NCI-H2029 treated with DMSO at 0.1 percent for 48 hours (cell line): ENCODE measurements at places on chromosomes 5 and 9.
A peak's percentile ranks its signal among the peaks of the same experiment; 100 is the strongest.

- DNase-seq = no peak
Measured at GRCh38 chr5:135376961-135377624, 21.9 kb downstream of the MACROH2A1 start.

GRCh38 chr9:133609311-133610098 is at the start of gene FAM163B:
FAM163B (minus strand) TSS chr9:133609389; CDS start chr9:133580223, 29,166 bp downstream.
- DNase-seq = no peak

DNA sequence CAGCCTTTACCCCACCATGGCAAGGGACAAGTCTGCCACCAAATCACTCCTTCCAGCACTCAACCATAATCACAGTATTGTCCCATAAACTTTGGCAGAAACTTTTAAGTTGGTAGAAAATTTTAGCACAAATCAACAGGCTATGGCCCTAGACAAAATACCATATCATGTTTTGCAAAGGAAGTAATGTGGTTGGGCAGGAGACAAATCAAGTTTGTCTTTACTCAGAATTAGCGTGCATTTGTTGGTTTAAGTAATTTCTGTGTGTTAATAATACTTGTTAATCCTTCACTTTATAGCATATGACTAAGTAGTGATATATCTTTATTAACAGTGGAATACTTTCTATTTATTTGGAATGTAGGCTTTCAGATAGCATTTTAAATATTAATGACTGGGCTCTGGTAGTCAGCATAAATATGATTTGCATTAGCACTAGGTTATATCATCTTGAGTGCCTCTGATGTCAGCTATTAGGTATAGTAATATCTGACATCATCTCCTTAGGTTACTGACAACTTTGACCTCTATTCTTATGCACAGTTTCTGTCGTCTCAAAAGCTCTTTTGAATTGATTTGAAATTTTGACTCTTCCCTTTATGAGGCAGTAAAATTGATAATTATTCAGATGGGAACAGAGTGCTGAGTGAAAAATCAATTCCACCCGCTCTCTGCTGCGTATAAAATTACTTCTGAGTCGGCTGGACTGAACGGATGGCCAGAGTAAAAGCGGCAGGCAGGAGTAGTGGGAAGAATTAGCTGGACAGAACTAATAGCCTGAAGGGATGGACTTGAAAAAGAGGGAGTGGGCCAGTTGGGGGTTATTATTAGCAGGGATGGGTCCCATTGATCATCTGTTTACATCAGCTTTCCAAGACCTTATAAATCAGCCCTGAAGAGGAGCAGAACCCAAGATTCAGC is 40.1 kb upstream of the TLX3 start:
- DNase-seq = no peak

DNA sequence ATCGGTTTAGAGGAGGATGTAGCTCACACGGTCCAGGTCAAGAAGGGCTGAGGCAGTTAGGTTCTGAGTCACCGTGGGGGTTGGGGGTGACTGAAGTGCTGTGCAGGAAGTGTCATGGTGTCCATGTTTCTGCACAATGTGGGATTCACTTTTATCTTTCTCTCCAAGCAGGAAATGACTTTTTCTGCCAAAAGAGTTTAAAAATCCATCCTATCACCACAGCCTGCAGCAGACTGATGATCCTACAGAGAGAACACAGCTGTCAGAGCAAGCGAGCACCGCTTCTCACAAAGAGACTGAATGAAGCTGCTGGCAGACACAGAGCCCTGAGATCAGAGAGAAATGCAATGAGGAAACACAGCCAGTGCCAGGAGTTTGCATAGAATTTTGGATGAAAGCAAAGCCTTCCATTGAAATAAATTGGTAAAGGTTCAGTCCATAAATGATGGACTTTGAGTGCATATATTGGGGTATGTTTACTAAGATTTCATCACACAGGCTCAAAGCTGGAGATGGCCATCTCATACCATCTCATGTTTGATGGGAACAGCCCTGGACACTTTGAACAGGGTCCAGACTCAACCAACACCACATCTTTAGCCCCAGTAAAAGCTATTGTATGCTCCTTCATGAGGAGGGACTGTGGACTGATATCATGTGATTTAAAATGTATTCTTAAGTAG is 213.9 kb upstream of the FBXL7 start:
- no peak for DNase-seq

DNA sequence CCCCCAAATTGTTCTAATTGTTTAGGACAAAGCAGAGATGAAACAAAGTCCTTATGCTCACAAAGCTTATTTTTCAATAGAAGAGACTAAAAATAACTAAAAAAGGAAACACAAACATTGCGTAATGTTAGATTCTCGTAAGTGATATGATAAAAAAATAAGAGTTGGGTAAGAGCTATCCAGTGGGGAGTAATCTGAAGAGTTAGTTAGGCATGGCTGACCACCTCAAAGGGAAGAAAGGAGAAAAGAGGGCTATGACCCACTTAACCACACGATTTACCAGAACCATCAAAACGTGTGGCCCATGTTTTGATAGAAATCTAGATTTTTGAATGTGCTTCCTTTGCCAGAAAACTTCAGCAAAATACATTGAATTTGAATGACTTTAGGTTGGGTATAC is 1296.8 kb upstream of the NUDT12 start:
- DNase-seq = no peak

DNA sequence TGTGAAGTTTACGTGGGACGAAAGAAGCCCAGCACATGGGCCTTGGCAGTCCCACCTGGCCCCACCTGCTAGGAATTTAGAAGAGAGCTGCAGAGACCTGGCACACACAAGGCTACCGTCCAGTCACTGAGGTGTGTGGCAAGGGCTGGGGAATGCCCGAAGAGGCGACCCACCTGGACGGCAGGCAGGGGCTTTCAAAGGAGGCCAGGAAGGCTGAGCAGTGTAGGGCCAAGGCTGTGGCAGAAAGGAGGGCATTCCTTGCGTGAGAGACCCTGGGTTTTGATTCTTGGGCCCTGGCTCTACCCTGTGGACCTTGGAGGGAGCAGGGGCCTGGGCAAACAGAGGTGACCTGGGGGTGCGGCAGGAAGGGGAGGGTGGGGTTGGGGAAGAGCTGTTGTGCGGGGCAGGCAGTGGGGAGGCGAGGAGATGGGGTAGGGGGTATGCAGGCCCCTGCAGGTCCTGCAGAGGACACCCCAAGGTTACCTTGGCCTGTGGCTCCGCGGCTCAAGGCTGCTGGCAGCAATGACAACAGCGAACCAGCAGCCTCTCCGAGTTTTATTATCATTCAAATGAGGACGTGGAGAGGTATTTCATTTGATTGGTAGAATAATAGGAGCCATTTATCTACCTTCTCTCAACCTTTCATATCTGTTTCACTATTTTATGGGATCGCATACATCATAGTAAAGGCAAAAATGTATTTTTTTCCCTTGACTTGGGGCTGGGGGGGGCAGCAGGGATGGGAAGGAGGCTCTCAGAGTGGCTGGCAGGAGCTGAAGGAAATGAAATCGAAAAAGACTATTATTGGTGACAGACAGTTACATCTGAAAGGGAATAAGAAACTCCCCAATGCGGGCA is 24.8 kb downstream of the TSPAN17 start:
- DNase-seq = no peak

- DNase-seq = no peak
Measured at GRCh38 chr5:53508125-53508524, 27.7 kb downstream of the FST start.

DNA sequence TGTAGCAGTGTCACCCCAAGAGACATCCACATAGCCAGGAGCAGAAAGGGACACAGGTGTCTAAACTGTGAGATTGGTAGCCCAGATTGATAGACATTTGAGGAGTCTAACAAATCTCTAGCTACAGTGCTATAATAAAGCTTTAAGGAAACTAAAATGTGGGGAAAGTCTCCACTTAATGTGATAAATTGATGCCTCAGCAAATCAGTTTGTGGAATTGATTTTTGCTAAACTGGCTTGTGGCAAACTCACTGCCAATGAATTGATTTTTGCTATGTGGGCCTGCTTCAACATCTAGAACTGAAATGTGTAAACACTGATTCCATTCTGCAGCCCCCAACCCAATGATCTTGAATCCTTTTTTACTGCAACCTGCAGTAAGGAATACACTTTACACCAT is 16.8 kb upstream of the MAP3K1 start:
- DNase-seq = no peak

DNA sequence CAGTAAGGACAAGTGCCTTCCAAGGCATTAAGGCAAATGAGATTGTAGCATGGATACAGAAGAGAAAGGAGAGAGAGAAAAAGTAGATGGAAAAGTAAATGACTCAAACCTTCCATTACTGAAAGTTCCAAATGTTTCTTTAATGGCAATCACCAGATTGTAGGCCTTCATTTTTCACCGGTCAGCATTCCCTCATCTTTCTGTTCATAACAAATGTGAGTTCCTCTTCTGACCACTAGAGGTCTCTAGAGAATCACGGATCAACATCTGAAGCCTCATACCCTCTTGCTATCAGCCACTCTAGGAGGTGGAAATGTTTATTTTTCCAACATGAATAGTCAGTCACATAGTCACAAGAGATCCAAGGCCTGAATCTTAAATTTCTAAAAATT is 73.6 kb upstream of the RPS23 start:
- DNase-seq = peak; percentile 74

DNA sequence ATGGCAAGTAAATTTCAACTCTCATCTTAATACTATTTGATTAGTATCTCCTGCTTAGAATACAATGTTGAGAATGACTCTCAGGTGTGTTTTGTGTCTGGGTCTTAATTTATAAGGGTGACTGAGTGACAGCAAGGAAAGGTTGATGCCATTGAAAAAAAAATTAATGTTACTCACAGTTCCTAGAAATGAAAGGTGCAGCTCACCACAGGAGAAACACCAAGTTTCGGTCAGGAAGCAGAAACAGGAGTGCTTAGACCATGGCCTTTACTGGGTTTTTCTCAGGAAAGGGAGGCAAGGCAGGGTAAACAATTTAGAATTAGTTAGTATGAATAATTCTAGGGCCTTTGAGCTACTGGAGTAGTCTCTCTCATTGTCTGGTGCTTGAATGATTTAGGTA is 159.2 kb upstream of the C9orf72 start:
- DNase-seq = no peak

DNA sequence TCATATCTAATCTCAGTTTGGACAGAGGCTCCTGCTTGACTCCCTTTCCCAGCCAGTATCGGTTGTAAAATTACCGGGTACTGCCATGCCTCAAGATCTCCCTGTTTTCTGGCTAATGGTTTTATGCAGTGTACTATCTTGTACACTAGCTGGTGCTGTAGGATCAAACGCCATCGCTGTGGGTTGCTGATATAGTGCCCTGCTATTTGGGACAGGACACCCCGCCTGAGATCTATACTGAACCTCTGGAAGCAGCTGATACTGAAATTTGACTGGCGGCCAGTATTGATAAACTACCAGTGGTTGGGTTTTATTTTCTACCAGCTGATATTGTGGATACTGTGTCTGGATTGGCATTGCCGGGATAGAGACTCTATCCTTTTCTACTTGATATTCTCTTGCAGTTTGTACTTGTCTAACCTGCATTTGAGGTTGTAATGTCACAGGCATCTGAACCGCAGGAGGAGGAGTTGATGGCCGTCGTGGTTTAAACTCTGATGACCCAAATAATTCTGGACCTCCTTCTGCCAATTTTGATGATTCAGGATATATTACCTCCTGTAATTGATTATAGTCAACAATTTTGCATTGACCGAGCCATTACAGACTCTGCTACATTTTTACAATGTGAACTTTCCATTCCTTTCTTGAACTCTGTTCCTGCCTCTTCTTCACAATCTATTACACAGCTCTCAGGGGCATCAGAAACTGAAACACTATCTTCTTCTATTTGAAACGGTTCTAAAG is 112.5 kb upstream of the LARP1 start:
- no peak for DNase-seq

GRCh38 chr9:136437839-136438547 is 1.7 kb downstream of the INPP5E start:
- DNase-seq = no peak
